ENCODE measurements at places on chromosomes 1 and 21.

- no peak for DNase-seq
Measured at GRCh38 chr1:15007368-15007767, 146.2 kb upstream of the TMEM51 start.

- DNase-seq, result no peak
Measured at GRCh38 chr1:152110860-152111514, 4.3 kb downstream of the TCHH start.

DNA sequence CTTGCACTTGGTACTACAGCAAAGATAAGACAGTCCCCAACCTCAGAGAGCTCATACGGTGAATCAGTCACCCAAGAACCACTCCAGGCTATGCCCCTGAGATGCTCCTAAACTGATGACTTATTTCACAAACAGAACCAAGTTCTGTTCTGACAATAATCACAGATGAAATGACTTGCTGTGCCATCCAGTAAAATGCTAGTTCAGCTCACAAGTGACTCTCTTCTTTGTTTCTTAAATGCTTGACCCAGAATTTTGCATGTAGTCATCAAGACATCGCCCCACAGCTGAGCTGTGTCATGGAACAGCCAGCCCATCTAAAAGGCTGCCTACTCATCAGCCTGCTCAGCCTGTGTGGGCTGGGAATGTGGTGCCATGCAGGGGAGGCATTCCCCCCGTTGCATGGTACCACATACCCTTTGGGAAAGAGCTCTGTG is 6.1 kb upstream of the SLC19A2 start:
- no peak for DNase-seq

DNA sequence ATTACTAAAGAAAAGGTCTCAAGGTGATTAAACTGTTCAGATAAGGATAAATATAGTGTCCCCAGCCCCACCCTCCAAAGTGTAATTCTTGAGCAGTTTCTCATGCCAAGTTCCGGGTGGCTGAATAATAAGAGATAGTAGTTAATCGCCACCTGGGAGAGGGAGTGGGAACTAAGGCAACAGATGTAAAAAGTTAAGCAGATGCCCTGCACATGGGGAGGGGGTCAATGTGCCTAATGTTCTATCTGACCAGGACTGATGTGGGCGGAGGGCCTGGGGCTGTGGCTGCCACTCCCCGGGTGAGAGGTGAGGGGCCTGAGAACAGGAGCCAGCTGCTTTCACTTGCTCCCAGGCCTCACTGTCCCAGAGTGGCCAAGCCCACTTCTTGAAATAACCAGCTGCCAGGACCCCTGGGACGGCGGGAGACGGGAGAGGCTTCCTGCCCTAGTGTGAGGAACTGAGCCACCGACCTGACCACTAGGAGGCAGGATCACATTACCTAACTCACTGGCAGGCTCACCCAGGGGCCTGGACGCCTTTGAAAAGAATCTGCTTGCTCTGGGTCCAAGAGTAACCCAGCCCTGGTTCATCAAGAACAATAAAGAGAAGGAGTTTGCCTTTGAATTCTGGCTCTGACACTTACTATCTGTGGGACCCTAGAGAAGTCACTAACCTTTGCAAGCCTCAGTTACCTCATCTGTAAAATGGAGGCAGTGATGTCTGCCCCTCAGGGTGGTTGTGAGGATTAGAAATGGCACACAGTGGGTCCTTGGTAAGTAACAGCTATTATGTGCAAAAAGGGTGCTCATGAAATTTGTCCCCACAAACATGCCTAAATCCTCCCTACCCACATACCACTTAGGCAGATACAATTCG is 179.2 kb downstream of the ATG4C start:
- DNase-seq, result peak; percentile 2

- DNase-seq, result no peak
Measured at GRCh38 chr1:107787299-107787698, 177.7 kb downstream of the VAV3 start.

DNA sequence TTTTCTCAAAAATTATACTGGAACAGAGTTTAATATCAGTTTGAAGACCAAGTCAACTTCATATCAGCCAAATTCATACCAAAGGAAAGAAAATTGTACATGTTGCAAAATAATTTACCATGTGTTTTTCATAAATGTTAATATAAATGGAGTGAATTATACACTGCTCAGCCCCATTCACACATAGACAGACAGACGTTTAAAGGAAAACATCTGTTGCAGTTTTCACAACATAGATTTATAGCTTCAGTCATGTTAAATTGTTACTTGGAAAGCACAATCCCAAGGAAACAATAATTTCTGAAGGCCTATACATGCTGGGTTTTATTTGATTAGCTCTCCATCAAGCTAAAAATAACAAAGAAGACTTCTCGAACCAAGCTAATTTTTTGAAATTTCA is 27.8 kb upstream of the HYI start:
- no peak for DNase-seq

- DNase-seq, result no peak
Measured at GRCh38 chr1:9794081-9794480, 29.7 kb downstream of the CLSTN1 start.

GRCh38 chr1:14598498-14599182 is at the start of gene KAZN:
TSS of gene KAZN (plus strand) at chr1:14598685.
- DNase-seq, result no peak

- DNase-seq, result no peak
Measured at GRCh38 chr21:38075833-38076587, 159.8 kb upstream of the KCNJ6 start.

GRCh38 chr1:203264052-203264501 is 34.6 kb upstream of the CHIT1 start:
- no peak for DNase-seq

DNA sequence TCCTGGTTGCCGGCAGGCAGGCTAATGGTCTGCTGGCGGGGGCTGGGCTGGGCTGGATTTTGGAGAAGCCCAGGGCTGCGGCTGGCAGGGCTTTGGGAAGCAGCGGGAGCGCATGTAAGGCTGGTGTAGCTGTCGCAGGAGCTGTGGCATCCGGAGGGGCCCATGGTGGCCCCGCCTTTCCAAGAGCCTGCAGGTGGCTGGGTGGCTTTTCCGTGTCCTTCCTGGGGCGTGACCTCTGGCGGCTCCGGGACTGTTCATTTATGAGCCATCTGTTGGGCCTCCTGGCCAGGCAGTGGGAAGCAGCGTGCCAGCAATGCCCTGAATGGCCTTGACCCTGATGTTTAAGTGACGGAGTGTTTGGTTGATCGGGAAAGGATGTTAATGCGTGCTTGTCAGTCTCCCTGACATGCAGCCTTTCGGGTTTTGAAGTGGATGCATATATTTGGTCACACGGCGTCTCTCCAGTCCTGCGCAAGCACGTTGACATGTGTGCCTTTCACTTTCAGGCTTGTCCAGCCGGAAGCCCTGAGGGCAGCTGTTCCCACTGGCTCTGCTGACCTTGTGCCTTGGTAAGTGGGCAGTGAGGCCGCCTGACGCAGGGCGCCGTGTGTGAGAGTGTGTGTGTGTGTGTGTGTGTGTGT is 38.5 kb downstream of the AGPAT3 start:
- no peak for DNase-seq

DNA sequence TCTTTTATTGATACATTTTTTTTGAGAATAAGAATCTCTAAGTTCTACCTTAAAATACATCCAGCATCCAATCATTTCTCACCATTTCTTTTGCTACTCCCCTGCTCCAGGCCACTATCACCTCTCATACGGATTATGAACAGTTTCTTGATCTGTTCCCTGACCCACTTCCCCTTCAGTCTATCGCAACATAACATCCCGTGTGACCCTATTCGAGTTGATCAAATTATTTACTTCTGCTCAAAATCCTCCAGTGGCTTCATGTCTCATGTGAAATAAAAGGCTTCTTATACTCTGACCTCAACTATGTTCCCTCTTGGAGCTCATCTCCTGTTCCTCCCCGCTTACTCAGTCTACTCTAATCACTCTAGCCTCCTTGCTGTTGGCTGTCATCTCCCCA is 5.2 kb downstream of the ALG14 start:
- DNase-seq, result no peak

DNA sequence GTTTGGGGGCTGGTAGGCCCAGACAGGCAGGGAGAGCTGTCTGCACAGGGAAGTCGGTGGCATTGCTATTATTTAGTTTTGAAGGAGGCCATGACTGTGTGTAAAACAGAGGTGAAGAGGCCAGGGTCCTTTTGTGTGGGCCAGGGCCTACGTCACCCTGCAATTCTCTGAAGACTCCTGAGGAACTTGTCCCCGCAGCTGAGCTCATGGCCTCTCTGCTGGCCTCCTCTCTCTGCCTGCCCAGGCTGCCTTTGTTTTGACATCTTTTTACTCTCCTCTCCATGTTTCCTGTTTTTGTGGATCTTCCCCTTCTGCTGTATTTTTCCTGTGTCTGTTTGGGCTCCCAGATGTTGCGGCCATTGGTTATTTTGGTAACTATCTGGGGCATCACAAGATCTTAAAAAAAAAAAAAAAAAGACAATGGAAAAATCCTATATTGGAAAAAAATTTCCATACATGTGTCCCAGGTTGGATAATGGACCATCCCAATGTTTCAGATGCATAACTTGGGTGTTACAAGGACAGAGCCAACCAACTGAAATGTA is 280.7 kb downstream of the RPS6KC1 start:
- DNase-seq, result no peak

DNA sequence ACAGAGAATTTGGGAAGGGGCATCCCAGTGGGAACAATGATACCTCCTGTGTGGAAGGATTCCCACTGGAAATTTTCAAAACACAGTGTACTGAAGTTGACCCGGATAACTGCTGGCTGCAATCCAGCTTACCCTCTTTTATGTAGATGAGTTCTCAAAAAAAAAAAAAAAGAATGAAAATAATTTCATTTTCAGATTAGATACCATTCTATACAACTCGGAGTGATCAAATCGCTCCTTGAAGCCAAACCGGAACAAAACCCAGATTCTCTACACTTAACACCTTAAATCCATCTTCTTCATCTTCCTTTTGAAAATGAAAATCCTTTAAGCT is 69.1 kb downstream of the KAZN start:
- no peak for DNase-seq

GRCh38 chr1:32618673-32619221 is 31.6 kb downstream of the ZBTB8OS start:
- DNase-seq, result no peak

DNA sequence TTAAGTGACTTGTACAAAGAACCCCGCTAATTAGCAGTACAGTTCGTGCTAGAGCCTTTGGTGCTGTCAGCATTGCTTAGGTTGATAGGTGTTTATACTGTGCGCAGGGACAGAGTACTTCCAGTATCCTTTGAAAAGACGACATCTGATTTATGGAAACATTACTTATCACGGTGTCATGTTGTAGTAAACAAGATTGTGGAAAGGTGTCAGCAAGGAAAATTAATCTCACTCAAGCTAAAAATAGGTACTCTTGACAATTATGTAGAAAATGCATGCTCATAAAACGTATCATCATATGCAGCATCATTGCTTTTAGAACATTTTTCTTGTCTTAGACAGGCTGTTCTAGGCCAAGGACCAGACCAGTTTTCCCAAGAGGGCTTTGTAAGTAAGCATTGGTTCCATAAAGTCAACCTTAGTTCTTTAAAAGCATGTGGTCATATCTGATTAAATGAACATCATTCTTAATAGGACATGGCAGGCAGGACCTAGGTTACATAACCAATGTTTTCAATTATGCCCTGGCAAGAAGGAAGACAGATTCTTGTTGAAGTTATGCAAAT is 33.0 kb downstream of the SH3BGR start:
- no peak for DNase-seq

GRCh38 chr1:180415985-180416633 is 86.3 kb downstream of the ACBD6 start:
- DNase-seq, result peak; percentile 41

DNA sequence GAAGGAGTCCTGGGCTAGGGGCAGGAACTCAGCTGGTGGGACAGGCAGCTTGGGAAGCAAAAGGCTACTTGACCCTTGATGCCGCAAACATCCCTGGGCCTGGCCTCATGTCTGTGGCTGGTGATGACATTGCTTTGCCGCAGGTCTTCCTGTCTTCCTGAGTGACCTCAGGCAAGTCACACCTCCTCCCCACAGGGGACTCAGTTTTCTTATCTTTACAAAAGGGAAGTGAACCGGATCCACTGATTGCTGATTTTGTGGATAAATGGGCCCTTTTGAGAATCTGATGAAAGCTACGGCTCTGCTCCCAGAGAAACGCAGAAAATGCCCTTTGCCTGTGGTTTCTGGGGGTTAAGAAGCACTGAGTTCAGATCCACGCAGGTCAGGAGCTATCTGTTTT is 20.7 kb downstream of the PLOD1 start:
- DNase-seq, result no peak

DNA sequence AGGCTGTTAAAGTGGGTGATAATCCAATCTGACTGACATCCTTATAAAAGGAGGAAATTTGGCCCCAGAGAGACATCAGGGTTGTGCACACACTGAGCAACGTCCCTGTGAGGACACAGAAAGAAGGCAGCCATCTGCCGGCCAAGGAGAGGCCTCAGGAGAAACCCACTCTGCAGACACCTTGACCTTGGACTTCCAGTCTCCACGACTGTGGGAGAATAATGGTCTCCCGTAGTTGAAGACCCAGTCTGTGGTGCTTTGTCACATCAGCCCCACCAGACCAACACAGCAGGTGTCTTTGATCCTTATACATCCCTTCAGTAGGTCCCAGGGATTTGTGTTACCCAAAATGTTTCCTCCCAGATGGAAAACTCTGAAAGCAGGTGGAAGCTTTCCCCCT is 4.2 kb upstream of the DNAJC28 start:
- no peak for DNase-seq

DNA sequence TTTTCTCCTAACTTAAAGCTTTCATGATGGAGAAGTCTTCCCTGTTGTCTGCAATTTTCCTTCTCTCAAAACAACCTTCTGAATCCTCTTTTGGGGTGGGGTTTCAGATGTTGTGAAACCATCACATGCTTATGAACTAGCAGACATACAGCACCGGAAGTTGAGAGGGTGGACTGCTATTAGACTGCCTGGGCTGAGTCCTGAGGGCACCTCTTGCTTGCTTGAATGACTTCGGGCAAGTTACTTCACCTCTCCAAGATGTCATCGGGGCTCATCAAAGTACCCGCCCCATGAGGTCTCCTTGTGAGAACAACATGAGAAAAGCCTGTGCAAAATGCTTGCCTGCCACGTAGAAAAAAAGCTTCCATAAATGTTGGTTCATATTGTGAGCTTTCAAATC is 89.6 kb downstream of the CCDC185 start:
- no peak for DNase-seq

GRCh38 chr1:218886101-218886871 is 287.4 kb upstream of the LYPLAL1 start:
- no peak for DNase-seq

GRCh38 chr1:164228928-164229327 is 330.1 kb upstream of the PBX1 start:
- no peak for DNase-seq

- no peak for DNase-seq
Measured at GRCh38 chr1:238898856-238899255, 487.5 kb upstream of the CHRM3 start.

- DNase-seq, result peak; percentile 39
Measured at GRCh38 chr1:227357171-227357926, 39.1 kb upstream of the CDC42BPA start.

DNA sequence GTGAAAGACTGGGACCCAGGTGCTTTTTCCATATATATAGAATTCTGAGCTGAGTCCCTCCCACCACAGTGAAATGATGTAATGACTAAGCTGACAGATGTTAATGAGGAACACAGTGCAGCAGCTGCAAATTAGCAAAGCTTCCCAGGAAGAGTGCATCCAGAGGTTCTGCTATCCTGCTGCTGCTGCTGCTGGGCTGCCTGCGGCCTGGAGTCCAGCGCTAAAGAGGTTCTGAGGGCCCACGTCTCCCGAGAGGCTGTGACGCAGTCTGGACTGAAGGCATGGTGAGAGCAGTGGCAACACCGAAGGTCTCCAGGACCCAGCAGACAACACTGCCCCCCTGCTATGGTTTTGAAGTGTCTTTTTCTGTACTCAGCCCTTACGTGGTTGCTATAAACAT is 63.9 kb downstream of the URB2 start:
- no peak for DNase-seq

GRCh38 chr1:172408958-172409357 is 11.5 kb upstream of the C1orf105 start:
- no peak for DNase-seq

All from Panc1 (cell line).